Cerebellar cortex (tissue), 1 donor: ENCODE measurements at places on chromosomes 11 and 22.

DNA sequence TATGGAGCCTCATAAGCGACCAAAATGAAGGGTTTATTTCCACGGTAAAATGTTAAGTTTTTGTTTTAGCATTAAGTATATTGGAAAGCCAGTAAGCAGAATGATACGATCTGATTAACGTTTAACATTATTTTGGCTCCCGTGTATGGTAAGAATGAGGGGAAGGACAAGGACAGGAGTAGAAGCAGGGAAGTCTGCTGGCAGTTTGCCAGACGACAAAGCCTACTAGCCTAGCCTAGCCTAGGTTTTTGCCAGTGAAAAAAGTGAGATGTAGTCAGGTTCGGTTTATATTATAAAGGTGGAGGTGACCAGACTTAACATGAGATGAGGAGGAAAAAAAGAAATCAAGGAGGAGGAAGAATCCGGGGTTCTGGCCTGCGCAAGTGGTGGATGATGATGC lies 78.9 kb upstream of the ARHGAP32 start:
- no peak for DNase-seq

DNA sequence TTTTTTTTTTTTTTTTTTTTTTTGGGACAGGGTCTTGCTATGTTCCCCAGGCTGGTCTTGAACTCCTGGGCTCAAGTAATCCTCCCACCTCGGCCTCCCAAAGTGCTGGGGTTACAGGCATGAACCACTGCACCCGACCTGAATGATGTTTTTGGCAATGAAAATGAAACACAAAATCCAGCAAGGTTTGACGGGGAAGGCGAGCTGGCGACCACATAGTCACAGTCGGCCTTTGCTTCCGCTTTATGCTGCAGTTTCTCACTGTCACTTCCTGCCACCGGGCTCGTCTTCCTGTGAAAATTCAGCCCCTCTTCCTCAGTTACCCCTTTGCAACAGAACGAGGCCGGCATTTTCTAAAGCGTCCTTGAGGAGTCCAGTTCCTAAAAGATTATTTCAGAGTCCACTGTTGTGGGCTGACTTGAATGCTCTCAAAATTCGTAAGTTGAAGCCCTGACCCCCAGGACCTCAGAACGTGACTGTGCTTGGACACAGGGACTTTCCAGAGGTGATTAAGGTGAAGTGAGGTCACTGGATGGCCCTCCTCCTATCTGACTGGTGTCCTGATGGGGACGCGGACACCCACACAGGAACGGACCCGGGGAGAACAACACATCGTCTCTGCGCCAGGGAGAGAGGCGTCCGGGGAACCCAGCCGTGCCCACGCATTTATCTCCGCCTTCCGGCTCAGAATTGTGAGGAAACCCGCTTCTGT lies 2.9 kb upstream of the BID start:
- DNase-seq: no peak

DNA sequence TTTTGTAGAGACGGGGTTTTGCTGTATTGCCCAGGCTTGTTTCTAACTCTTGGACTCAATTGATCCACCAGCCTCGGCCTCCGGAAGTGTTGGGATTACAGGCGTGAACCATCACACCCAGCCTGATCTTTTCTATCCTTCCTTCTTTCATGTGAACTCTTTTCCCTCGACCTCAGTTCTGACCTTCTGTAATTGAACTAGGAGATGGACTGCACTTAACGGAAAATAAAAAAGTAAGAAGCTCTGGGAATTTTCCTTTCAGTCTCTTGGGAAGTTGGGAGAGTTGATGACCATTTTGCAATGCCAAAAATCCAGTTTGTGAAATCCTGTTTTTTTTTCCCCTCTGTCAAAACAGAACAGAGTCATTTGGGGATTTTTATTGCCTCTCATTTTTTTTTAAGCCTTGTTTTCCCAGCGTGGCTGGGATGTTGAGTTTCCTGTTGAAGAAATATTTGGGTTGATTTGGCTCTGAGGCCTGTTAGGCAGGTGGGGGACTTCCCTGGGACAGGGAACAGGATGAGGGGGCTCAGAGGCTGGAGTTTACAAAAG lies 26.9 kb upstream of the CYB5R3 start:
- DNase-seq: no peak

DNA sequence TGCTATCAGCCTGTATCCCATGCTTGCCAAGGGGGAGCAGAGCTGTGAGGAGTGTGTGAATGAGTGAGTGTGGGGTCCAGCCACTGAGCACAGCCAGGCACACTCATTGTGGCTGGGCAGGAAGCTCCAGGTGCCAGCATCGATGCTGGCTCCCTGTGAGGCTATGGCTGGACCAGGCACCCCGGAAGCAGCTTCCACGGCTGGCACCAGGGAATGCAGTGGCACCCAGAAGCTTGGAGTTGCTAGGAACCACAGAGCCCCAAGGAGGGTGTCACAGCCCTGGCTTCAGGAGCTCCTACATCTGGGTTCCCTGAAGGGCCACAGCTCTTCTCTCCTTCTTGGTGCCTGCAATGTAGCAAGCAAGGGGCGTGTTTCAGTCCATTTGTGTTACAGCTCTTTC lies 625.9 kb upstream of the RAG2 start:
- no peak for DNase-seq

- no peak for DNase-seq
Observed at GRCh38 chr11:11960687-11961086, 47.7 kb downstream of the DKK3 start.

- no peak for DNase-seq
Observed at GRCh38 chr11:70501933-70502540, 103.7 kb downstream of the CTTN start.

GRCh38 chr22:27690599-27690998 lies 111.0 kb downstream of the MN1 start:
- DNase-seq: no peak

- no peak for DNase-seq
Observed at GRCh38 chr11:34021977-34022735, 29.4 kb upstream of the CAPRIN1 start.

- peak; percentile 58 for DNase-seq
Observed at GRCh38 chr11:79062814-79063762, 377.7 kb downstream of the TENM4 start.

GRCh38 chr11:47861728-47862127 lies 13.6 kb upstream of the NUP160 start:
- no peak for DNase-seq

- no peak for DNase-seq
Observed at GRCh38 chr22:44610071-44610470, 91.9 kb upstream of the PRR5 start.

- no peak for DNase-seq
Observed at GRCh38 chr11:77213029-77213579, 85.1 kb downstream of the MYO7A start.

DNA sequence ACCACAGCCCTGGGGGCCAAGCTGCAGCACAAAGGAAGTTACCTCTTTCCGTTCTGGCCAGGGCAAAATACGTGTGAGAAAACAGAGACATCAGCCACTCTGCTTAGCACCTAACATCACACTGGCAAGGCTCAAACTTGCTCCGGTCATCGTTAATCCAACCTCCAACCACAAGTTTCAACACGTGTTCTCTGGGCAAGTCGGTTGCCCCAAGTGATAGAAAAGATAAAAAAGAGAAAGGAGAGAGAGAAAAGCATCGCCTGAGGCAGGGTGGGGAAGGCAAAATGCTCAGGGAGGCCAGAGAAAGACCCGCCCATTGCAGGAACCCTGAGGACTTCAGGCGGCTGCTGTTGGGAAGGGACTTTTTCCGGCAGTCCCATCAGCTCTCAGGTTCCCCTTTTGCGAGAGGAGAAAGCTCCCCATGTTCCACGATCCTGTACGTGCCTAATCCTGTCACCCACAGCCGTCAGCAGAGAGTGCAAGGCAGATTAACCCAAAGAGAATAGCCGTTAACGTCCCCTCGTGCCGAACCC lies 18.5 kb upstream of the B4GALNT4 start:
- DNase-seq: no peak

DNA sequence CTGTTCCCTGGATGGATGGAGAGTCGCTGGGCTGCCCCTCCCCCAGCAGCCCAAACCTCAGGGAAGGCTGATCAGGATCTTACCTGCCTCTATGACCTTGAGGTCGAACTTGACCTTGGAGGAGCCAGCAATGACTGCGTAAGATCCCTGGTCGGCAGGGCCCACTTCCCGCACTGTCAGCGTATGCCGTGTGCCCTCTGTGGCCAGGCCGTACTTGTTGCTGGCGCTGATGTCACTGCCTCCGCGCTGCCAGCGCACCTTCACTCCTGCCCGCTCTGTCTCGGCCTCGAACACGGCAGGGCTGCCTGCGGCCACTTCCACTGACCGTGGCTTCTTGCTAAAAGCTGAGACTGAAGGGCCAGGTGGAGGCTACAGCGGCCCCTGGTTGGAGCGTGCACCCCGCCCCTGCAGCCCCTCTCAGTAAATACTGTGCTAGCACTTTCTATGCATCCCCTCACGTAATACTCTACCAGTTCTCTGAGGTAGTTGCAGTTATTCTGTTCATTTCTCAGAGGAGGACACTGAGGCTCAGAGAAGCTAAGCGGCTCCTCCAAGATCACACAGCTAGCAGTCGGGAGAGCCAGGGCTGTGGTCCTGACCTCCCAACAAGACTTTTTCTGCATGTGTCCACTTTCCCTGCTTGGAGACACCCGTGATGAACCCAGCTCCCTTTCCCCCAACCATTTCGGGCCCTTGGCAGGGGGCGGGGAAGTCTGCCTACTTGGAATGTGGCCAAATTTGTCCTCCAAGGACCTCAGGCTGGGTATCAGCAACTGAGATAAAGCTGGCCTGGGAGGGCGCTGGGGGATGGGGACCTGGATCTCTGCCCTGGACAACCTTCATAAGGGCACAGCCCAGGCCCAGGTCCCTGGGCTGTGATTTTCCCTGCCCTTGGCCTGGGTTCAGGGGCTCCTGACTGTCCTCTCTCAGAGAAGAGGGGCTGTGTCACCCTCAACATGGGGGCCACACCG lies 1.1 kb downstream of the MYBPC3 start:
- DNase-seq: no peak

DNA sequence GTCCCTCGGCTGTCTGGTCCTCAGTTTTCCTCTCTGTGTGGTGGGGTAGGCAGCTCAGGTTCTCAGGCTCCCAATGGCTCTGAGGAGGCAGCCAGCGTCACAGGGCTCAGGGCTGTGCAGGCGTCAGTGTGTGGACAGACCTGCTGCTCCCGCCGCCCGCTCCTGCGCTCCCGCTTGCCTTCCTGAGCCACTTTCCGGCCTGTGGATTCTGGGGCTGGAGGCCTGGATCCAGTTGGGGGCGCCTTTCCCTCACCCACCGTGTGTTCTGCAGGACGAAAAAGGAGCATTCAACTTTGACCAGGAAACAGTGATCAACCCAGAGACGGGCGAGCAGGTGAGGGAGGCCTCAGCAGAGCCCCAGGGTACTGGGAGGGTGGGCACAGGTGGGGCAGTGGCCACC lies 14.7 kb downstream of the DPP3 start:
- DNase-seq: peak; percentile 41
